ENCODE measurements at places on chromosomes 7 and 10.

DNA sequence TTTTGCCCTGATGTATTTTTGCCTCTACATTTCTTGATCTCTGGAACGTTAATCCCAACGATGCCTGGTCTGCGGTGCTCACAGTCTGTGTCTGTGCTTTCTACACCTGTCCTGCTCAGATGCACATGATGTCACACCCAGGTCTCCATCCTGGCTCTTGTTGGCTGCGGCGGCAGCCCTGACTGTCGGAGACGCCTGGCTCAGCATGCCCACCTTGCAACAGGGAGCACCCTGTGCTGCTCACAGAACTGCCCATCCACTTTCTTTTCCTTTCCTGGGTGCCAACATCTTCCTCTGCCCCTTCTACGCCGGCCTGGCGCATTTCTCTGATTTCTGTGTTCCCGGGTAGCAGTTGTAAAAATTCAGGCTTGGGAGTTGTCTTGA is 106.2 kb downstream of the CUX1 start:
- DNase-seq, result no peak
- H3K4me3 ChIP-seq, result no peak overlapping the region
- peaks cover 9% of the 10 kb centered on the region for H3K4me1 ChIP-seq

DNA sequence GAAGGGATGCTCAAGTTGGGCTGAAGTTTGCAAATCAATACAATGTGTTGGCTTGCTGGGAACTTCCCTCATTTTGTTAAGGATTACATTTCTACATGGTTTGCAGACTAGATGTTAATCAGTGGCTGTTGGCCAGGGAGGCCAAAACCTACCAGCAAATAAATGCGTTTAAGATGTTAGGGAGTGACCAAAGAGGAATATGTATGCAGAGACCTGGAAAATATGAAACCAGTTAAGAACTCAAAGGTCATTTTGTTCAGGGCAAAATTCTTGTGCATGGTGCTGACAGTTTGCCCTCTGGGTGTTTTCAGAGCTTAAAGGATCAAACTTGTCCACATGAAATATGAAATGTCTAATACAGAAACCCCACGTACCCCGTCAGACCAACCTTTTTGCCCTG is 30.3 kb downstream of the GATA3 start:
- no peak overlapping the region for H3K27ac ChIP-seq
- no peaks in the 10 kb centered on the region for H3K4me1 ChIP-seq
- no peaks in the 10 kb centered on the region for H3K36me3 ChIP-seq
- no peak overlapping the region for H3K4me3 ChIP-seq

DNA sequence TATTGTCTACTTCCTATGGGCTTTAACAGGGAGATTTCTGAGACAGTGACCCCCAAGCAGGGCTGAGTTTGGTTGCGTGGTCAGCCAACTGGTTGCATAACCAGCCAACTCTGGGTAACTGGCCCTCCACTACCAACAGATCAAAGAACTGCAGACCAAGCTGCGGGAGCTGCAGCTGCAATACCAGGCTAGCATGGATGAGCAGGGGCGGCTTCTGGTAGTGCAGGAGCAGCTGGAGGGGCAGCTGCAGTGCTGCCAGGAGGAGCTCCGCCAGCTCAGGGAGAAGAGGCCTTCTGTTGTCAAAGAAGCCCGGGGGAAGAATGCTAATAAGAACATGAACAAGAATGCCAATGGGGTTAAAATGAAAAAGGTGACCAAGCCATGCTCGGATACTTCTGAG is 15.7 kb upstream of the FLNC start:
- H3K4me3 ChIP-seq, result no peak overlapping the region
- no peaks in the 10 kb centered on the region for H3K4me1 ChIP-seq
- no peaks in the 10 kb centered on the region for H3K36me3 ChIP-seq
- DNase-seq, result no peak

DNA sequence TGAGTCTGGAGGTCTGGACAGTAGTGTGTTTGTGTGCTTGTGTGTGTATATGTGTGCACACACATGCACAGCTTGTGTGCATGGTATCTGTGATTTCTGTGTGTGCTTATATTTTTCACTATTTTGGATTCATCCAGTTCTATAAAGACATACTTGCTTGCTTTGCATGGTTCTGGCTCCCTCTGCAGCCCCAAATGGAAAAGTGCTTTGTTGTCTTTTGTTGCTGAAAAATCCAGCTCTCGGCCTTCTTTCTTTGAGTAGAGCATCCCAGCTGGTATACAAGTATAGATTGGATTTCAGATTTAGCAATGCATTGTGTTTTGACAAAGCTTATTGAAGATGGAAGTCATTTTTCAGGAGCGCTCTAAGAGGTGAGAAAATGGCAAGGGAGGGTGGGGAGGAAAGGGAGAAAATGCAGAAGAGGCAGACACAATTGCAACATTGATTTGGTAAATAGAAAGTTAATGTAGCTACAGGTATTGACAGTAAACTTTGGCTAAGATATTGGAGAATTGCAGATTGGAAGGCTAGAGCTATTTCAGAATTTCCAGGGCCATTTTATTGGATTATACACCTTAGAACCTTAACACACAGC is 333.9 kb downstream of the AUTS2 start:
- H3K27me3 ChIP-seq, result peaks cover 4% of the 10 kb centered on the region
- H3K4me1 ChIP-seq, result no peaks in the 10 kb centered on the region
- H3K4me3 ChIP-seq, result no peak overlapping the region
- H3K36me3 ChIP-seq, result no peaks in the 10 kb centered on the region

DNA sequence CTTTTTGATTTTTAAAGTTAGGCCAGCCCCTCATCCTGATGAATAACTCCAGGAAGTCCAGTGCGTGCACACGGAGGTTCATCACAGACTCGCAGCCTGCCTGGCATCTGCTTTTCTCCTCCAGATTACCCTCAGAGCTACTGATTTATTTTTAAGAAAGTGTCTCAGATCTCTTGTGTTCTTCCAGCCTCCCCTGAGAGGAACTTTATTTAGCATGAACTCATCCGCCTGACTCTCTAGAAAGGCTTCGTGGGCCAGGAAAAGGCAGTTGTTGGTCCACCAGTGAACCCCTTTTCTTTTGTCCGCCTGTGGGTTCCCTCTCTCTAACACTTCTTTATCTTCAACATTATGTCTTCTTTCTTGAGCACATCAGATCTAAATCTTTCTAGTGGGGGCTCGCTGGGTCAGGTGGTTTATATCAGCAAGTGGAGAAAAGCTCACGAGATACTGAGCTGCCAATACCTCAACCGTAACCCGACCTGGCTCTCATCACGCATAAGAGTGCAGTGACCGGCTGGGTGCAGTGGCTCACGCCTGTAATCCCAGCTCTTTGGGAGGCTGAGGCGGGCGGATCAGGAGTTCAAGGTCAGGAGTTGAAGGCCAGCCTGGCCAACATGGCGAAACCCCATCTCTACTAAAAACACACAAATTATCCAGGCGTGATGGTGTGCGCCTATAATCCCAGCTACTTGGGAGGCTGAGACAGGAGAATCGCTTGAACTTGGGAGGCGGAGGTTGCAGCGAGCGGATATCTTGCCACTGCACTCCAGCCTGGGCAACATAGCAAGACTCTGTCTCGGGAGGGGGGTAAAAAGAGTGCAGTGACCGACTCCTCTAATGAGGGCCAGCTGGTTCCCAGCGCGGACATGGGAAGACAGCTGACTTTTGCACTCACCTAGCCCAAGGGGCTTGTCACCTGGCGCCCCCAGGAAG is 162.3 kb downstream of the CCDC3 start:
- H3K4me3 ChIP-seq, result no peak overlapping the region
- peak overlapping the region; percentile 48 for H3K27ac ChIP-seq
- H3K4me1 ChIP-seq, result peaks cover under 1% of the 10 kb centered on the region
- H3K36me3 ChIP-seq, result no peaks in the 10 kb centered on the region
- no peaks in the 10 kb centered on the region for H3K27me3 ChIP-seq

GRCh38 chr7:55121249-55121648 is 102.4 kb downstream of the EGFR start:
- no peaks in the 10 kb centered on the region for H3K27me3 ChIP-seq
- H3K4me1 ChIP-seq, result peaks cover 38% of the 10 kb centered on the region
- peaks cover 3% of the 10 kb centered on the region for H3K36me3 ChIP-seq

GRCh38 chr10:32379318-32379949 is 32.5 kb upstream of the EPC1 start:
- no peaks in the 10 kb centered on the region for H3K4me1 ChIP-seq
- DNase-seq, result no peak
- H3K27me3 ChIP-seq, result no peaks in the 10 kb centered on the region
- no peaks in the 10 kb centered on the region for H3K36me3 ChIP-seq
- H3K27ac ChIP-seq, result peak overlapping the region; percentile 83

- no peak overlapping the region for H3K27ac ChIP-seq
- no peaks in the 10 kb centered on the region for H3K27me3 ChIP-seq
Observed at GRCh38 chr10:104045151-104046089, 40.3 kb downstream of the COL17A1 start.

- no peaks in the 10 kb centered on the region for H3K36me3 ChIP-seq
- no peak overlapping the region for H3K4me3 ChIP-seq
- H3K27ac ChIP-seq, result no peak overlapping the region
- H3K4me1 ChIP-seq, result no peaks in the 10 kb centered on the region
Observed at GRCh38 chr7:156034397-156034796, 222.1 kb upstream of the SHH start.

DNA sequence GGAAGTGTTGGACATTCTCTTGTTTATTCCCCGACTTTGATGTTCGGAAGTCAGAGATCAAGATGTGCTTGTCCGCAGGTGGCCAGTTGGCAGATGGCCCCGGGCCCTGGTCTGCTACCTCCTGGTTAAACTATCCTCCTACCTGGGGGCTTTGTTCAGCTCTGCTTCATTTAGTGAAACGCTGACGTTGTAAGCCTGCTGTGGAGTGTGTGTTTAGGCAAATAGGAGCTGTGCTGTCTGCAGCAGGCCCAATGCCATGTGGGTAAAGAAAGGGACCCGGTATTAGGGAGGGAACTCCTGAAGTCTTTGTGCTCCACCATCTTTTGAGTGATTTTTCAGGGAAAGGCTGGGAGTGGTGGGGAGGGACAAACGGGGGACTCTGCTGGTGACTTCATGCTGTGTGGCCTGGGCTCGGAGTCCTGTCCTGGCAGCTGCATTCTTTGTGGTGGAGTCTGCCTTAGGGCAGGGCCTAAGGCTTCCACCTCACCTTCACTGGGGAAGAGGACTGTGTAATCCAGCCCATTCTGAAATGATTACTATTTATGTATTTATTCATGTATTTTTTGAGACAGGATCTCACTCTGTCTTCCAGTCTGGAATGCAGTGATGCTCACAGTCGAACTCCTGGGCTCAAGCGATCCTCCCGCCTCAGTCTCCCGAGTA is 171.1 kb upstream of the KLF6 start:
- DNase-seq, result no peak
- H3K27ac ChIP-seq, result no peak overlapping the region
- no peak overlapping the region for H3K4me3 ChIP-seq
- no peaks in the 10 kb centered on the region for H3K4me1 ChIP-seq
- H3K36me3 ChIP-seq, result no peaks in the 10 kb centered on the region

DNA sequence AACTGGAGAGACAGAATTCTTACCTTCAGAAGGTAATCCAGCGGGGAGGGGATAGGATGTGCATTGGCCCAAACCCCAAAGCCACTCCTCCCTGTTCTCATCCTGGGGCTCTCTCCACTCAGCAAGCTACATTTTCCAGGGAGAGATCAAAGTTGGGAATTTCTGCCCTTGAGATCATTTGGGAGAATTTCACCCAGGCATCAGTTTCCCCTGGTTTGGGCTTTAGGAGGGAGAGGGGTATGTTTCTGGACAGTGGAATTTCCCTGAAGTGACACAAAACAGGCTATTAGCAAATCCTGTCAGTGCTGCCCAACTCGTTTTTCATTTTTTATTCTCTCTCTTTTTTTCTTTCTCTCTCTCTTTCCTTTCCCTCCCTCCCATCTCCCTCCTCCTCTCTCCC is 35.7 kb downstream of the CYP17A1 start:
- H3K27ac ChIP-seq, result peak overlapping the region; percentile 77
- peaks cover 49% of the 10 kb centered on the region for H3K4me1 ChIP-seq
- H3K36me3 ChIP-seq, result peaks cover 5% of the 10 kb centered on the region
- no peak for DNase-seq

DNA sequence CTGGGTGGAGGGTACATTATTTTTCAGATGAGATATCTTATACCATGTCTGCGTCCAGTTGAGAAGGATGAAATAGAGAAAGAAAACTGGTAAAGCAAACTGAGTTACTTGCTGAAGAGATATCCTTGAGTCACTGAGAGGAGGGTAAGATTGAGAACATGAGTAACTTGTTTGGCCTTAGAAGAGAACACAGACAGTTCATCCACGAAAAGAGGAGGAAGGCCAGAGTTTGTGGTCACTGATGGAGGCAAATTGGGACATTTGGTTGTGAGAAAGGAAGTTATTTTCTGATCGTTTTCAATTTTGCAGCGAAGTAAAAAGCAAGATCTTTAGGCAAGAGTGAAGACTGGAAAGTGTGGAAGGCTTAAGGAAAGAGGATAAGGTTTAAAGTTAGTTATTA is 15.6 kb downstream of the MBL2 start:
- no peaks in the 10 kb centered on the region for H3K4me1 ChIP-seq
- no peak overlapping the region for H3K27ac ChIP-seq
- H3K27me3 ChIP-seq, result no peaks in the 10 kb centered on the region
- no peaks in the 10 kb centered on the region for H3K36me3 ChIP-seq
- DNase-seq, result no peak

- no peak overlapping the region for H3K27ac ChIP-seq
- no peak for DNase-seq
- no peaks in the 10 kb centered on the region for H3K36me3 ChIP-seq
- no peak overlapping the region for H3K4me3 ChIP-seq
- H3K4me1 ChIP-seq, result no peaks in the 10 kb centered on the region
Observed at GRCh38 chr10:69835875-69836730, 34.4 kb downstream of the COL13A1 start.

DNA sequence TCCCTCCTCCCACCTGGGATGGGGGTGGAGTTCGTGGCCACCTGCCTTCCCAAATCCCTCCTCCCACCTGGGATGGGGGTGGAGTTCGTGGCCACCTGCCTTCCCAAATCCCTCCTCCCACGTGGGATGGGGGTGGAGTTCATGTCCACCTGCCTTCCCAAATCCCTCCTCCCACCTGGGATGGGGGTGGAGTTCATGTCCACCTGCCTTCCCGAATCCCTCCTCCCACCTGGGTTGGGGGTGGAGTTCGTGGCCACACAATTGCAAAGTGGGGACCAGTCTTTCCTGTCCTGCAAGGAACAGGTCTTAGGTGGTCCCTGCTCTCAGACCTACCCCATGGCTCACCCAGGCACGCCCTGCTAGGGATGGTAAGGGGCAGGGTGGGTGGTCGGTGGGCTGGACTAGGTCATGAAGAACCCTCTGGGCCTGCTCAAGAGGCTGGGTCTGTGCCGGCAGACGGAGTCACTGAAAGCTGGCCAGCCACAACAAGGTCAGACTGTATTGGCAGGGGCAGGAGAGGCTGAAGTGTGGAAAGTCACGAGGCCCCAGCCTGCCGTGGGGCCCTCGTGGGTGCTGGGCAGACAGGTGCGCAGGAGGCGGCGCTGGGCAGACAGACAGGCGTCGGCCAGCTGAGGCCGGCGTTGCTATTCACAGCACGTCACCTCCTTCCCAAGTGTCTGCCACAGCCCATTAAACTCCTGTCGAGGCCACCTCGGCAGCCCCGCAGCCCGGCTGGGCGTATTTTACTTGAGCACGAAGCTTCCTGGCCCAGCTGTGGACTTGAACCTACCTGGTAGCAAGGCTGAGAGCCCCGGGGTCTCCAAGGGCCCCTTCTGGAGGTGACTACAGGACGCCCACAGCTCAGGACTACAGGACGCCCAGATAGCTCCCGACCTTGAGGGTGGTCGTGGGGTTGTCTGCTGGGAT is 4.1 kb downstream of the KNDC1 start:
- no peak overlapping the region for H3K4me3 ChIP-seq
- peaks cover 12% of the 10 kb centered on the region for H3K4me1 ChIP-seq
- no peak for DNase-seq
- H3K36me3 ChIP-seq, result no peaks in the 10 kb centered on the region
- no peak overlapping the region for H3K27ac ChIP-seq
- H3K27me3 ChIP-seq, result peaks cover 4% of the 10 kb centered on the region

Measured in esophagus squamous epithelium (tissue), 5 donors.